Skin of body (tissue), 3 donors: ENCODE measurements at places on chromosomes 3 and 15. TPM values are rescaled to one million over a fixed set of nuclear protein-coding genes. Genes with fewer than 3 reads are reported as not detected.

DNA sequence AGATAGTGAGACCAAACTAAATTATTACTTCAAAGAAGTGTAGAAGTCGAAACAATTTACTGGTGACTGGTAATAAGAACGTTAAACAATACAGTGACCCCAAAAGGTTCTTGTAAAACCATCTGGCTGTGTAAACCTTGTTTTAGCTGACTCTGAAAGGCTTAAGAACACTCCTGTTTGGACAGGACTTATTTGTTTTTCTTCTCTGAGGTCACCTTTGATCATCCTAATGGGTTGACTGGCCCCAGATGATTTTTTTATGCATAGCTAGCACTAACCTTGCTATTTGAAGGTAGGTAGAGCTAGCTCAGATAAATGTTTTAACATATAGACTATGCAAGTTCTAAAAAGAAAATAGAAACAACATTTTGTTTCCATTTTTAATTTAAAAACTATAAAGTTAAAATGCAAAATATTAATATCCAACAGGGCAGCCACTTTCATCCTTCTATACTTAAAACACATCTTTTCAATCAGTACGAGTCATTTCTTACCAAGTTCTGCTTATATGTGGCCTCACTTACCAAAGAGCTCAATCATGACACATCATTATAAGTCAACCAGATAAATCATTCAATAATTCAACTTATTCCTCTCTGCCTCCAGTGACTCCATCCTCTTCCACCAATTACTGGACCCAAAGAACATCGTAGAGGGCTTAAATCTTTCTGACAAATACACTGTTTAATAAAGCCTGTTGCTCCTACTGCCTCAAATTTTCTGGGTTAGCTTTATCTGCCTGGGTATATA is 158.8 kb downstream of the SSR3 start:
- DNase-seq, result no peak

- DNase-seq, result no peak
Measured at GRCh38 chr3:161510510-161511260, 14.1 kb downstream of the OTOL1 start.

- DNase-seq, result no peak
Measured at GRCh38 chr3:11161666-11162065, 7.4 kb downstream of the HRH1 start.

DNA sequence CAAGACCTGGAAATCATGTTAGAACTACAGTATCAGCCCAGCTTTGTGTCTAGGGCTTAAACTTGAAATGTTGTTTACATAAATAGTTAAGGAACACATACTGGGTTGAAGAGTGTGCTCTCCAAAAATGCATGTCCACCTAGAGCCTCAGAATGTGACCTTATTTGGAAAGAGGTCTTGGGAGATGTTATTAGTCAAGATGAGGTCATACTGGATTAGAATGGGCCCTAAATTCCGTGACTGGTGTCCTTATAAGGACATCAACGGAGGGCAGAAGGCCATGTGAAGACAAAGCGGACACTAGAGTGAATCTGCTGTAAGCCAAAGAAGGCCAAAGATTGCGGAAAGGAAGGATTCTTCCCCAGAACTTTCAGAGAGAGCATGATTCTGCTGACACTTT is 759.2 kb upstream of the CFAP20DC start:
- DNase-seq, result no peak

DNA sequence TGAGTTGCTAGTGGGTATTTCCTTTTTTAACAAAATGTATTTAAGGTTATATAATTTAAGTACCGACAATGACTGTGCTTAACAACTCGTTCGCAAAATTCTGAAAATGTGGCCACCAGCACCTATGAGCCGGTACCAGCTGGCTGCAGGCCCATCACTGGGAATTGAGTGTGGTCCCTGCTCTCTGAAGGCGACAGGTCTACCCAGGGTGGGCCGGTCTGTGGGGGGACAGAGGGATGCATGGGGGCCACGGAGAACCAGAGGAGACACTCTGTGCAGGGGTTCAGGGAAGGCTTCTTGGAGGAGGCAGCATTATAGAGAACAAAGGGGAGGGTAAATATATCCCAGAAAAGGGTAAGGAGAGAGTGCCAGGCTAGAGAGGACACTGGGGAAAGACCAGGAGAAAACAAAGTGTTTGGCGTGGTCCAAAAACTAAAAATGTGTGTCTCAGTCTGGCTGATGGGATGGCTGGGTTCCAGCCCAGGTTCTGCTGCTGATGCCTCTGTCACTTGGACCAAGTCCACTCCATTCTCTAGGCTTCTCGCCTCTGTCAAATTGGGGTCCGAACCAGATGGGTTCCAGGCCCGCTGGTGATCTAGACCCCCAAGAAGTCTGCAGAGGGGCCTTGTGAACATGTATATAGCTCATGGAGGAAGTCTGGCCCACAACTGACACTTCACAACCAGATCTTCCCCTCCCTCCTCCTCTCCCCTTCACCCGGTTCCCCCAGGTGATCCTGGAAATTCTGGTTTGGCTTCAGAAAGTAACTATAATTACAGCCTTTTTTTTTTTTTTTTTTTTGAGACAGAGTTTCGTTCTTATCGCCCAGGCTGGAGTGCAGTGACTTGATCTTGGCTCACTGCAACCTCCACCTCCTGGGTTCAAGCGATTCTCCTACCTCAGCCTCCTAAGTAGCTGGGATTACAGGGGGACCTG is 10.7 kb upstream of the CYP11A1 start:
- DNase-seq, result no peak

DNA sequence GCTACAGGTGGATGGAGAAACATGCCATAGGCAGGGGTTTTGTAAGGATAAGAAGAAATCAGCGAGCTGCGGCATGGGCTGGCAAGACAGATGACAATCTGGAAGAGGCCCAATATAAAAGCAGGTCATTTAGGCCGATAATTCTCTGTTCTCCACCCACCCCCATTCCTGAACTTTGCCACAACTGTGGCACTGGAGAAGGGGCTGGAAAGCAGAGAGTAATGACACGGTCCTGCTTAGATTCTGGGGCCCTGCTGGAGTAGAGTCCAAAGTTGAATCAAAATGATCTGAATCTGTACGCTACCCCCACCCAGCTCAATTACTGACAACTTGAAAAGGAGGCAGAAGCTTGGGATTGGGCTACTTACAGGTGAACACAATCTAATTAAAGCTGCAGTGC is 18.4 kb upstream of the BUB1B start:
- DNase-seq, result no peak

DNA sequence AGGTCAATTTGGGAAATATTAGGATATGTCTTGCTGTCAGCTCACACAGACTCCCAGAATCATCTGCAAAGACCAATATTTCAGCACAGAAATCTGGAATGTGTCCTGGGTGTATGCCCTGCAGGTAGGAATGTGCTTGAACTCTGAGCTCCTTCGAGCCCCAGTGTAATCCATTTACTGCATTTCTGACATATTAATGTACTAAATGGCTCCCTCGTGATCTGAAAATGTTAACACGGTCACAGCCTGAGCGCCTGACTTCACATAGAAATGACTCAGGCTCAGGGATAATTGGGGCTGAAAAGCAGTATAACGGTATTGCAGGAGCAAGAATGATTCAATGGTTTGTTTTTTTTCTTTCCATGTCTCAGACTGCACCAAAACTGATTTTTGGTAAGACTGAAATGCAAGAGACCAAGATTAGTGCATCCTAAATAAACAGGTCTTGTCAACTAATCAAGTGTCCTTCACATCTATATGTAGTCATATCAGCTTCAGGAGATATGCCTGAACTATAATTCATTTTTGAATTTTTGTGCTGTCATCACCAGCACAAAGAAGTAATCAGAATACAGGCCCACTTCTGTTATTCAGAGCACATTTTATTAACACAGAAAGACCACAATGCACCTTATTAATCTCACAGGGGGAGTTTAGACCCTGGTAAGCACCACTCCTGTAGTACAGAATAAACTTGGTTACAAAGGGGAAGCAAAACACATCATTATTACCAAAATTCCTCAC is 49.8 kb downstream of the DCLK3 start:
- no peak for DNase-seq

The ANKRD34C gene
- total RNA-seq, result not detected

The CRABP1 gene
- total RNA-seq, result 9.0 TPM

- DNase-seq, result no peak
Measured at GRCh38 chr15:87730706-87731105, 525.8 kb downstream of the NTRK3 start.

GRCh38 chr15:59817834-59818233 is 128.7 kb upstream of the BNIP2 start:
- DNase-seq, result no peak

The ADIPOQ gene
- total RNA-seq, result 86.7 TPM

GRCh38 chr15:100902436-100903167 is 16.6 kb upstream of the LRRK1 start:
- peak; percentile 89 for DNase-seq

The SKOR1 gene
- 0.10 TPM for total RNA-seq

GRCh38 chr15:44676676-44677075 is 13.2 kb upstream of the SPG11 start:
- DNase-seq, result no peak

- DNase-seq, result peak; percentile 13
Measured at GRCh38 chr3:46695177-46695961, 1.9 kb upstream of the ALS2CL start.

GRCh38 chr15:61411902-61412510 is 182.9 kb upstream of the RORA start:
- no peak for DNase-seq

GRCh38 chr3:196236223-196236622 is 19.9 kb downstream of the SLC51A start:
- DNase-seq, result no peak

DNA sequence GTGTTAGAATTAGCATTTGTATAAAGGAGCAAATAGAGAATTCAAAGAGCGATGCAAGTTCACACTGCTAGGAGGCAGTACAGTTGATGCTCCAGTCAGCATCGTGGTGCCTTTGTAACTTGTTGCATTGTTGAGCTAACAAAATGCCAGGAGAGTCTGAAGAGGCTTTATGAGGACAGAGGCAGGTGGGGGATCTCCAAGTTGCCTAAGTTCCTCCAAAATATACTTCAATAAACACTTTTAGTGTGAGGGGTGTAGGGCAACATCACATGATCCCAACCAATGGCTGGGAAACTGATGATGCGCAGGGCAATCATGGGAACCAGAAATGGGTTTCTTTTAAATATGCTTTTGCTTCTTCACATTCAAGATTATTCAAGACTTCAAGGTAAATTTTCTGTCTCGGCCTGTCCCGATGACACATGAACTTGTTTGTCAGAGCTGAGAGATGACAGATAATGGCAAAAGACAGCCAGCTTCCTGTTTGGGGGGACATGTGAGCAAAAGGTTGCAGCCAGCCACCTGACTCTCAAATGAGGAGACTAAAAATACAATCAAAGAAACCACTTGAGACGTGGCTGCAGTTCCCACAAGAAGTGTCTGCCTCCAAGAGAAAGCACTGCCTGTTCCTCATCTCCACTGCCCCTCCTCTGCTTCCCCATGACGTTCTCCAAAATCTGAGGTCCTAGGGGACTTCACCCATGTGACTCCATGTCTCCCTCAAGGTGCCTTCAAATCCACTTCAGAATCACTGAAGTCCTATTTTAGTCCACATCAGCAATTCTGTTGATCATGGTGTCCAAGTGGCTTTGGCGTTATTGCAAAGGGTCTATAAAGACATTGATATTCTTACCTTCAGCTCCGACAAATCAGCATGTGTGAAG is 39.3 kb downstream of the KLHL6 start:
- DNase-seq, result no peak

DNA sequence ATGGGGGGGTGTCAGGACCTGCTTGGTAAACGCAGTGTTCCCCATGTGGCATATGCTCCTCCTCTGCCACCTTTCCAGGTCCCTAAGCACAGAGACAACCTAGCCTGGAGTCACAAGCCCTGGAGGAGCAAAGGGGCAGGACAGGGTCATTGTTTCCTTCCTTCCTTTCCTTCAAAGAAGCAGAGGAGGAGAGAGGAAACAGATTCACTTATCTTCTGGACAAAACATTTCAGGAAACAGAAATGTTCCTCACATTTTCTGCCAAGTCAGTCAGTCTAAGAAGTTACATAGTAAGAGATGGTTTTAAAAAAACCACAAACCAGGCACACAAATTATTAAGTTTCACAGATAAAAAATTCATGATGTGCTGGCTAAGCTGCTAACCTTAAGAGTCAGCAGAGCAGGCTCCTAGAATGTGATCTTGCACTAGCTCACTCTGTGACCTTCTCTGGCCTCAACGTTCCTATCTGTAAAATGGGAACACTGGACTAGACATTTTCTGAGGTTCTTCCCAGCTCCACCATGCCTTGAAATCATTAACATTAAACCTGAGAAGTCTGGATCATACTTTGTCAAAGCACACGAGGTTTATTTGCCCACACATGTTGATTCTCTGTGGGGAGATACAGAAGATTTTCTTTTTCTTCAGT is 47.9 kb downstream of the ATP13A5 start:
- no peak for DNase-seq
